ENCODE measurements at places on chromosomes 16 and 17.

- DNase-seq: peak; percentile 92
These were observed at the start of gene DDX52 for GRCh38 chr17:37643118-37643766. Gene DDX52, minus strand, starts transcription at chr17:37643446. Its CDS starts 26 bp downstream, at chr17:37643420.

- DNase-seq: no peak
These were observed 3.1 kb upstream of the MED11 start for GRCh38 chr17:4728124-4728523.

- no peak for DNase-seq
These were observed 182.7 kb downstream of the PRKCB start for GRCh38 chr16:24018485-24018884.

DNA sequence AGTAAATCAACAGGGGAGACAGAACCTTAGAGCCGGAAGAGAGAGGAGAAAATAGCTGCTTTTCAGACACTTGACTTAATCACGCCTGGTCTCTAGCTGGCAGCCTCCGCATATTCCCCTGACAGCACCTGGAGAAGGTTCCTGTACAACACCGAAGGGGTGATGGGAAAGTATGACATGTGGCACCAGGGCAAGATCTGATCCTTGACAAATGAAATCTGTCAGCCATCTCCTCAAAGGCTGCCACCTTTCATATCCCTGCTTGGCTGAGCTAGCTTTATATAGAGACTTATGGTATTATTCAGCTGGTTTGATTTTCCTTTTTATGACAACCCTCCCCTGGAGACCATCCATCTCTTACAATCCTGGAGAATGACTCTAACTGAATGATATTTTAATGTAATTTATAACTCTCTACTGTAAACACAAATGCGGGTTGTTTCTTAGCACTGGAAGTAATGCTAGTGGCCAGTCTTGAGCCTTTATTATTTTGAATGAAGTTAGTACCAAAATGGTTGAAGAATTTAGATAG lies 1205.3 kb upstream of the CDH8 start:
- DNase-seq: no peak

DNA sequence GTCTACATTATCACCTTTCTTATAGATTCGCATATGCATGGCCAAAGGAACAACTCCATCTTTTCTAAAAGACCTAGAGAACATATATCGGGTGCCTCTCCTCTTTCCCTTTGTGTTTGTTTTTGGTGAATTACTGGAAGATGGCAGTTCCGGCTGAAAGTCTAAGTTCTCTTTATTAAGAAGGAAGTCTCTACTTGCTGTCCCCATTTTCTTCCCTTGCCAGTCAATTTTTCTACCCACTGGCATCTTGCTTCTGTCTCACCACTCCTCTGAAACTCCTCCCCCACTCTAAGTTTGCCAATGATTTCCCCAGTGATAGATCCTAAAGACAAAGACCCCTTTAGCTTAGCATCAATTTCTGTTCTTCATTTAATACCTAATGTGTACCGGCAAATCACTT lies 93.9 kb upstream of the CORO6 start:
- no peak for DNase-seq

GRCh38 chr16:49876716-49877129 lies 20.8 kb upstream of the ZNF423 start:
- DNase-seq: no peak

- DNase-seq: no peak
These were observed 2.3 kb downstream of the RPRML start for GRCh38 chr17:46976626-46977270.

GRCh38 chr16:82567175-82567574 lies 59.6 kb upstream of the CDH13 start:
- DNase-seq: no peak

GRCh38 chr16:31107465-31107867 lies 720 bp upstream of the BCKDK start:
- DNase-seq: no peak

GRCh38 chr17:38556239-38556638 lies 49.5 kb downstream of the SRCIN1 start:
- no peak for DNase-seq

DNA sequence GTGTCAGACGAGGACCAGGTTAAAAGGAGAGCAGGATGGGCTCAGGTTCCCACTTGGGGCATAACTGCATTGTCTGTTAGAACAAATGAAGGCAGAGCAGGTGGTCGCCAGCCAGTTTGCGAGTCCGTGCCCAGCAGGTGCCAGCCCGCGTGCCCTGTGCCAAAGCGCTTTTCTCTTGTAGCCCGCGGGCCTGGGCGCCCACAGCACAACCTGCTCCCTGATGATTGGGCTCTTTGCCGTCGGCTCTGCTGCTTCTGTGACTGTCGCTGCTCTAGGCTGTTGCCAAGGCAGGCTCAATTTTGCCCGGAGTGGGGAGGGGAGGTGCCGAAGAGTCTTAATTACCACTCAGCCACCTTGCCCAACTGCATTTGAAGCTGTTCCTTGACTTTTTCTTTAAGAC lies 21.1 kb downstream of the KNOP1 start:
- no peak for DNase-seq

DNA sequence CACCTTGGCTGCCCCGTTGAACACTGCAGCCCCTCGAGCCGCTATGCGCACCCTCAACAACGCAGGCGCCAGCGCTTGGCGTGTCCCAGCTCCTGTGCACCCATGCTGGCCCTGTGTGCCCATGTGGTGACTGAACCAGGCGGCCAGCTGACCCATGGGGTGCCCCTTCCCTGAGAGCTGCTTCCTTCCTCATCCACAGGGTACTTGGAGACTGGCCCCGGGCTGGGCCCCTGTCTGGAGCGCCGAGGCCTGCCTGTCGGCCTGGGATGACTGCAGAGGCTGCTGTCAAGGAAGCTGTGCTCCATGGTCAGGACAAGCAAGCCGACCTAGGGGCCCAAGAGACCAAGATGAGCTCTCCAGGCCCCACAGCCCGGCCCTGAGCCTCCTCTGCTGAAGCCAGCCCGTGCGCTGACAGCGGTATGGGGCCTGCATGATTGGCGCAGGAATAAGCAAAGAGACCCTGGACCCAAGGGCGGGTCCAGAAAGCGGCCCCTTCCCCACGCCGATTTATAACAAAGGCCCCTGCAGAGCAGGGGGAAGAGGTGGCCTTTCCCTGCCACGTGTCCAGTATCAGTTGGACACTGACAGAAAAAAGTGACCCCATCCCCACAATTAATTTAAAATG lies 21.6 kb upstream of the BAHCC1 start:
- DNase-seq: no peak

DNA sequence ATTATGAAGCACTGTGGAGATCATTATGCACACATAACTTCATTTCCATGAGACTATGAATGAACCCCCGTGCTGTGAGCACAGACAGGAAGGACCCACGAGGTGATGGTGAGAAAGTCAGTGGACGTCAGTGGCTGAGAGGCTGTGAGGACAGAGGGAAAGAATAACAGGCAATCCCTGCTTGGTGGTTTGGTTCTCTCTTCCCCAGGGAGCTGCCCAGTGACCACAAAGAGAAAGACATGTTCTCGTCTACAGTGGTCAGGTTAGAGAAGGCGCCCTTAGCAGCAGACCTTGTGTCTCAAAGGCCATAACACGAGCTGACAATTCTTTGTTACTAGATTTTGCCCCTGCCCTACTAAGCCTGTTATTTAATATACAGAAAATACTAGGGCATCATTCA lies 609.2 kb downstream of the TOX3 start:
- DNase-seq: no peak

DNA sequence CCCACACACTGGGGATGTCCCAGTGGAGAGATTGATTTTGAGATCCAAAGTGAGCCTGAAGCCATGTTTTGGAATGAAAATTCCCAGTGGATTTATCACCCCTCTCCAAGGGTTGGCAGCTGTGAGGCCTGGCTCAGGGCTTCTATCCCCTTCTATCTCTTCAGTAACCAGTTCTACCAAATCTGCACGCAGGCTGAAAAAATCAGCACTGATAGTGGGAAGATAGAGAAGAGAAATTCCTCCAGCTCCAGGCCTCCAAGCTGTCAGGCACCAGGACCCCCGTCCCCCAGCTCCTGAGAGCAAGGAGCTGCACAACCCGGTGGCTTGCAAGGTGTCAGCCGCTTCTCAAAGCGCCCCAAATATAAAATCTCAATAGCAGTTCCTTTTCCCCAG lies 1.0 kb downstream of the FLOT2 start:
- DNase-seq: no peak

- DNase-seq: no peak
These were observed 134.0 kb downstream of the MYO1D start for GRCh38 chr17:32742681-32743538.

GRCh38 chr17:4663711-4664110 lies 22.2 kb upstream of the ALOX15 start:
- DNase-seq: no peak

GRCh38 chr17:39674702-39675389 lies 6.6 kb downstream of the PNMT start:
- no peak for DNase-seq

DNA sequence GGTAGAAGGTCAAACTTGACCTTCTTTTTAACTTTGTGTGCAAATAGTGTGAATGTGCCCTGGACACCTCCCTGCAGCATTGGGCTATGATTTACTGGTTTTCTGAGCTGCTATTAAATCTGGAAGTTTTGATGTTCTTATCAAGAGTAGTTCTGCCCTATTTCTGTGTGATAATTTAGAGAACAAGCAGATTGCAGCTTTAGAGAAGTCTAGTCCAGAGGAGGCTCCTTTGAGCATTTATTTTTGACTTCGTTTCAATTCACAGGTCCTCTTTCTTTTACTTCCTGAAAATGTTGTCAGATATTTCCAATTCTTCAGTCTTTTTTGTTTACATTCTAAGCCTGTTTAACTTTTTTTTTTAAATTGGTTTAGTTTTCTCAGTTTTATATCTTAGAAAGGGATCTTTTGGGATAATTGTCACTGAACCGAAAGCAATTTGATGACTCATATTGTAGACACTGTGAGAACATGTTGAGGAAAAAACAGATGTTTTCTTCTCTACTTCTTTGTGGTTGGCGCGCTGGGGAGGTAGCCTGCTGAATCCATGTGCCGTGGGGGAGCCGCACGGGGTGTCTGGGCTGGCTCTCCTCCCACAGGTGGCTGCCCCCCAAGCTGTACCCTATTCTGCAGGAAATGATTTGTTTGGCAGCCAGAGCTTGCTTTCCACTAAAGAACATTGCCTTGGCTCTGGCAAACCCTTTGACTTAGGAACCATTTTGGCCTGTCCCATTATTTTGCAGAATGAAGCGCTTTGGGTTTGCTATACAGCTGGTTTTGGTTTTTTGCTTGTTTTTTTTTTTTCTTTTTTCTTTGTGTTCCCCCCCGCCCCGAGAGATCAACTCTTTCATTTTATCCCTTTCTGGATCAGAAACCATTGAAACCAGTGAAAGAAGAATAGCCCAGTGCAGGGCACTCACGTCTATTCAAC lies 53.4 kb downstream of the MFSD11 start:
- DNase-seq: peak; percentile 34

- peak; percentile 54 for DNase-seq
These were observed 116.6 kb downstream of the PRKCB start for GRCh38 chr16:23952128-23952970.

- no peak for DNase-seq
These were observed 232.7 kb downstream of the MRTFB start for GRCh38 chr16:14303639-14304394.

- DNase-seq: no peak
These were observed 6.2 kb downstream of the CRISPLD2 start for GRCh38 chr16:84825896-84826557.

GRCh38 chr17:57669671-57670529 lies 75.2 kb downstream of the CCDC182 start:
- no peak for DNase-seq

Data from CD4-positive, alpha-beta T cell treated with Interleukin-15 for 4 hours (primary cell).